ENCODE measurements at places on chromosomes 11 and 22.
A peak's percentile ranks its signal among the peaks of the same experiment; 100 is the strongest.

DNA sequence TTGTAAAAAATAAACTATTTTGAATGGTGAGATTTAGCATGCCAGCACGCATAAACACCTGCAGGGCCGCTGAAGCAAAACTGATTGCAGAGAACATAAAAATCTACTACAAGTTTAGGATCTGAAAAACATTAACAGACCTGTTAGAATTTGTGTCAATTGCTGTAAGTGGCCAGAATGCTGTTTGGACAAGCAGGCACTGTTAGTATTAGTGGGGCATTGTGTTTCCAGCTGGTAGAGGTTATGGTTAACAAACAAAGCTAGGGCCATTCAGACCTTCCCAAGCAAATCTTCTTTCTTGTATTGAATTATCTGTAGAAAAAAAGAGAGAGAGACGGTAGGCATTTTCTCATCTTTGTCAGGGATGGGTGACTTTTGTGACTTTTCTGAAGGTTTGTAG is 57.6 kb upstream of the OLFML1 start:
- DNase-seq, result no peak
- H3K27ac ChIP-seq, result no peak overlapping the region
- H3K36me3 ChIP-seq, result no peaks in the 10 kb centered on the region
- no peak overlapping the region for H3K4me3 ChIP-seq
- peaks cover 5% of the 10 kb centered on the region for H3K4me1 ChIP-seq
- H3K27me3 ChIP-seq, result peaks cover 1% of the 10 kb centered on the region

GRCh38 chr11:66172146-66172545 is 96.3 kb upstream of the RAB1B start:
- no peak overlapping the region for H3K4me3 ChIP-seq
- peaks cover 11% of the 10 kb centered on the region for H3K4me1 ChIP-seq
- peaks cover 5% of the 10 kb centered on the region for H3K36me3 ChIP-seq
- no peak for DNase-seq
- H3K27ac ChIP-seq, result no peak overlapping the region

GRCh38 chr11:69666261-69666660 is 8.9 kb downstream of the LTO1 start:
- H3K4me1 ChIP-seq, result peaks cover 4% of the 10 kb centered on the region
- no peak for DNase-seq
- H3K27me3 ChIP-seq, result no peaks in the 10 kb centered on the region
- peaks cover 25% of the 10 kb centered on the region for H3K36me3 ChIP-seq

DNA sequence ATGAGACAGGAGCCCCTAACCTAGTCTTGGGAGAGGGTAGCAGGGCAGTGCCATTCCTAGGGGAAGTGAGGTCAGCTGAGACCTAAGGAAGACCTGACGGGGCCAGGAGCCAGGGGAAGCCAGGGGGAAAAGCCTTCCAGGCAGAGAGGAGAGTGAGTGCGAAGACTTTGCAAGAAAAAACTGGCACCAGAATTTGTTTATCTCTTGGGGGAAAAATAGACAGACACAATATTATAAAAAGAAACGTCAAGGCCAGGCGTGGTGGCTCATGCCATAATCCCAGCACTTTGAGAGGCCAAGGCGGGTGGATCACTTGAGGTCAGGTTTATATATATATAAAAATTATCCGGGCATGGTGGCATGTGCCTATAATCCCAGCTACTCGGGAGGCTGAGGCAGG is 26.9 kb upstream of the TESMIN start:
- no peaks in the 10 kb centered on the region for H3K27me3 ChIP-seq
- no peak overlapping the region for H3K27ac ChIP-seq
- H3K36me3 ChIP-seq, result peaks cover 29% of the 10 kb centered on the region
- no peak for DNase-seq
- H3K4me3 ChIP-seq, result no peak overlapping the region
- peaks cover 3% of the 10 kb centered on the region for H3K4me1 ChIP-seq

DNA sequence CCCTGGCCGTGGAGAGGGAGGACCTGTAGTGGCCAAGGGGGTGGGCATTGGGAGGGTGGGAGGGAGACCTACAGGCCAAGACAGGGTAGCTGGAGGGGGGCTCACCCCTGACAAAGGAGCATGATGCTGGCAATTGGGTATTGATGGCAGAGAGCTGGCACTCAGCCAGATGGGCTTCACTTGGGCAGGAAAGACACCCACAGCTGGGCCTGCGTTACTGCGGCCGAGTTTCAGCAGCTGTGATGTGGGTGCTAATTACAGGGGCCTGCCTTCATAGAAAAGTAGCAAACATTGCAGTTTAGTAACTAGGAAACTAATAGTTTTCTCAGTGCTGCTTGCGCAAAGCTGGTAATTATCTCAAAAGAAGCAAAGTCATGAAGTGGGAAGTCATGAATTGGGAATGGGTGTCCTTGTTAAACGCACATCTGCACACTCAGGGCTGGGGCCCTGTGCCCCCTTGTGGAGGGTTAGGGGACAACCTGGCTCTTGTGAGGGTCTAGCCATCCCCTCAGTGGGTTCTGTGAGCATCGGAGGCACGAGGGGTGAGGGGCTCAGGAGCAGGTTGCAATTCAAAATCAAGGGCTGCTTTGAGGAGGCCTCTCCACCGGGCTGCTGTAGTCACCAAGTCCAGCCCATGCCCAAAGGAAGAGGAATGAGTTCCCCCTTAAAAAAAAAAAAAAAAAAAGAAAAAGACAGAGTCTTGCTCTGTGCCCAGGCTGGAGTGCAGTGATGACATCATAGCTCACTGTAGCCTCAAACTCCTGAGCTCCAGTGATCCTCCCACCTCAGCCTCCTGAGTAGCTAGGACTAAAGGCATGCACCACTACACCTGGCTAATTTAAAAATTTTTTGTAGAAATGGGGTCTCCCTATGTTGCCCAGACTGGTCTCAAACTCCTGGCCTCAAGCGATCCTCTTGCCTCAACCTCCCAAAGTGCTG is 24.4 kb upstream of the TXNRD2 start:
- no peak overlapping the region for H3K4me3 ChIP-seq
- no peak for DNase-seq
- H3K4me1 ChIP-seq, result no peaks in the 10 kb centered on the region
- no peaks in the 10 kb centered on the region for H3K27me3 ChIP-seq
- H3K27ac ChIP-seq, result no peak overlapping the region

- no peaks in the 10 kb centered on the region for H3K36me3 ChIP-seq
- DNase-seq, result no peak
- H3K4me3 ChIP-seq, result no peak overlapping the region
Measured at GRCh38 chr11:42412590-42412989, 899.2 kb upstream of the API5 start.

DNA sequence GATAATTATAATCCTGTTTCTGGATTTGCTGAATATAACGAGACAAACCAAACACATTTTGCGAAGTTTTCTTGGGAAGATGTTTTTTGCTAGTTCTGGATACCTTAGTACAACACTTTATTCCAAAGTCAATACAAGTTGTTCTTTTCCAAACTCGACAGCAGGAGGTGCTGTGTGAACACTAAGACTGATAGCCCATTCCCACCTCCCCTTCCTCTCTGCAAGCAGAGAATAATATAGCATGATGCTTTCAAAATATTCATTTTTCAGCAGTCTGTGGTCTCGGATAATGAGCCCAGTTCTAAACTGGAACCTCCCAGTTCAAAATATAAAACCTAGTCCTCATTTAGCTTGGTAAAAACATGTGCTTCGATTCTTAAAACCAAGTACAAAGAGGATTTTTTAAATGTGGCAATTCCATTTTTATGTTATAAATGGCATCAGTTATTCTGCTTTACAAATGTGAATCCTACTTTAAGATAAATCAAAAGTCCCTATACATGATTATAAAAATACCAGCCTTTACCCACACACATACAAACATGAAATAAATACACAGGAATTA is 129.1 kb downstream of the DCDC1 start:
- no peaks in the 10 kb centered on the region for H3K4me1 ChIP-seq
- DNase-seq, result peak; percentile 63
- H3K36me3 ChIP-seq, result no peaks in the 10 kb centered on the region
- peaks cover 10% of the 10 kb centered on the region for H3K27me3 ChIP-seq

- no peak overlapping the region for H3K27ac ChIP-seq
- no peak for DNase-seq
- H3K36me3 ChIP-seq, result no peaks in the 10 kb centered on the region
- no peak overlapping the region for H3K4me3 ChIP-seq
- peaks cover 8% of the 10 kb centered on the region for H3K4me1 ChIP-seq
- peaks cover 63% of the 10 kb centered on the region for H3K27me3 ChIP-seq
Measured at GRCh38 chr11:12003336-12003735, 5.1 kb downstream of the DKK3 start.

DNA sequence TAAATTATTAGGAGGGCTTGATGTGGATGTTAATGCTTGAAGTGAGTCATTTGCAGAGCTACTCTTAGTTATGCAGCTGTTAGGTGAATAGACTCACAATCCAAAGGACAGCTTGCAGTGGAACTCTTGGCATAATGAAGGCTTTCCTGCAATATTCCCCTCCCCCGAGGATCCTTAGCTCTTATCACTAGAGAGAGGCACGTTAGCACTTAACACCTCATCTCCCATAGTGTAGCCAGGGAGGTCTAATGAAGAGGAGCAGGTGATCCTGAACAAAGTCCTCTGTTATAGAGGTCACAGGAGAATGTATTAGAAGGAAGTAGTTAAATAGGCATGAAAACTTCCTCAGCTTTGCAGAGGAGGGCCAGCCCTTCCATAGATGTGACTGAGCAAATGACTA is 919.2 kb upstream of the FAT3 start:
- no peak for DNase-seq
- no peak overlapping the region for H3K4me3 ChIP-seq
- H3K27me3 ChIP-seq, result no peaks in the 10 kb centered on the region
- no peaks in the 10 kb centered on the region for H3K4me1 ChIP-seq

GRCh38 chr11:86438685-86439084 is 64.0 kb downstream of the CCDC81 start:
- H3K36me3 ChIP-seq, result peaks cover 14% of the 10 kb centered on the region
- no peak for DNase-seq
- no peak overlapping the region for H3K27ac ChIP-seq
- H3K27me3 ChIP-seq, result no peaks in the 10 kb centered on the region
- peaks cover 33% of the 10 kb centered on the region for H3K4me1 ChIP-seq

DNA sequence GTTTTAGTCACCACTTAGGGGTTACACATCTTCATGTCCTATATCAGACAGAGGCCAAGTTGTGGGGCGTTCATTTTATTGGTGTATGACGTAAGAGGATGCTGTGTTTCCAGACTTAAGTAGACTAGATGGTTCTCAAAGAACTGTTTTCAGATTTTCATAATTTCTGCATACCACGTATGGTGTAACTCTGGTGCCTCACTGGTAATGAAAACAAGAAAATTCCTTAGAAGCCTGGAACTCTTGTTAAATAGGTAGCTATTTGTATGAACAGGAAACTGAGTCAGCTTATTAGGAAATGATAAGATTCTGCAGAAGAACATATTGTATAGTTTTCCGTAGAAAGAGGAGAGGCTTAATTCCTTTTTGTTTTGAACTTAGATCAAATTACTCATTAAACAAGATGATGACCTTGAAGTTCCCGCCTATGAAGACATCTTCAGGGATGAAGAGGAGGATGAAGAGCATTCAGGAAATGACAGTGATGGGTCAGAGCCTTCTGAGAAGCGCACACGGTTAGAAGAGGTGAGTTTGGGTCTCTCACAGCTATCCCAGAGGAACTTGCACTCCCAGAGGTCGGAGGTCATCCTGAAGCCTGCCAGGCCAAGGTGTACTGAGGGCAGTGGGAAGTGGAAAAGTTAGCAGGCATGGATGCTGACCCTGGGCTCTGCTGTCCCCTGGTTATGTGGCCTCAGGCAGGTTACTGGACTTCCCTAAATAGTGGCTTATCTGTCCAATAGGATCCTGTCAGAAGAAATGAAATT is 3.9 kb downstream of the CDC45 start:
- peaks cover 20% of the 10 kb centered on the region for H3K4me1 ChIP-seq
- H3K36me3 ChIP-seq, result peaks cover 46% of the 10 kb centered on the region

DNA sequence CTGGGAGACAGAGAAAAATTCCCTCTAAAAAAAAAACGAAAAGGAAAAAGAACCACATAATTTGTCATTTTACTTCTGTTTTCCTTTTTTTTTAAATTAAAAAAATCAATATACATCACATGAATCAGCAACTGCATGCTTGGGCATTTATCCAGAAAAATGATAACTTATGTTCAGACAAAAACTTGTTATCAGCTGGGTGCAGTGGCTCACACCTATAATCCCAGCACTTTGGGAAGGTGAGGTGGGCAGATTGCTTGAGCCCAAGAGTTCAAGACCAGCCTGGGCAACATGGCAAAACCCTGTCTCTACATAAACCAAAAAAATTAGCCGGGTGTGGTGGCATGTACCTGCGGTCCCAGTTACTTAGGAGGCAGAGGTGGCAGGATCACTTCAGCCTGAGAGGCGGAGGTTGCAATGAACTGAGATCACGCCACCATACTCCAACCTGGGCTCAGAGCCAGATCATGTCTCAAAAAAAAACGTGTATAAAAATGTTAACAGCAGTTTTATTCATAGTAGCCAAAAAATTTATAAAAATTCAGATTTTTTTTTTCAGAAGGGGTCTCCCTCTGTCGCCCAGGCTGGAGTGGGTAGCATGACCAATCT is 28.5 kb downstream of the AMBRA1 start:
- peaks cover 1% of the 10 kb centered on the region for H3K36me3 ChIP-seq
- no peak overlapping the region for H3K4me3 ChIP-seq
- H3K27ac ChIP-seq, result no peak overlapping the region
- H3K27me3 ChIP-seq, result no peaks in the 10 kb centered on the region
- peaks cover 22% of the 10 kb centered on the region for H3K4me1 ChIP-seq

GRCh38 chr11:84165139-84165538 is 879.0 kb upstream of the CCDC90B start:
- H3K27ac ChIP-seq, result no peak overlapping the region
- H3K36me3 ChIP-seq, result no peaks in the 10 kb centered on the region
- no peak for DNase-seq
- no peaks in the 10 kb centered on the region for H3K27me3 ChIP-seq
- H3K4me1 ChIP-seq, result no peaks in the 10 kb centered on the region
- no peak overlapping the region for H3K4me3 ChIP-seq

DNA sequence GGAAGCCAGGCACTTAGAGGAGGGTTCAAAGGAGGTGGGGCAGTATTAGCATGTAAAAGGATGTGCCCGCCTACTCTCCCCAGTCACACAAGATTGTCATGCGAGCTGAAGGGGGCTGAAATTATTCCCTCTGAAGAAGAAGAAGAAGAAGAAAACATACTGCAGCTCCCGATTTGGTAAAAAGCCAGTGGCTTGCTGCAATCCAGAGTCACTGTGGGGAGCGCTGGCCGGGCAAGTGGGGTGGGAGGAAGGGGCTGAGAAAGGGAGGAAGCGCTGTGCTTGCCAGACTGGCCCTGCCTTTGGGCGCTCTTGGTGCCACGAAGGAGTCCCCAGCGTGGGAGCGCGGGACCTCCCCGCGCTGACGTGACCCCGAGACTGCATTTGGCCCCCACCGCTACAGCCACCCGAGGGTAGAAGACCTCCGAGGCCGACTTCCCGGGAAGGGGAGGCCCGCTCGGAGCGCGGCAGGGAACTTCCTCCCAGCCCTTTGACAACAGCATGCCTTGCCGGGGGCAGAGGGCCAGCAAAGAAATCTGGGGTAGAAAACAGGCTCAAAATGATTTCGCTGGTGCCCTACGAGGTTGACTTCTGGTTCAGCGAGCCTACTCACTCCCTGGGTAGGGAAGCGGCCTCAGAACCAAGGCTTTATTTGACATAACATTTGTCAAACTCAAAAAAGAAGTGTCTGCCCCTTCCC is 906.3 kb downstream of the DLG2 start:
- no peaks in the 10 kb centered on the region for H3K36me3 ChIP-seq
- H3K4me1 ChIP-seq, result peaks cover 5% of the 10 kb centered on the region
- H3K27ac ChIP-seq, result no peak overlapping the region
- H3K4me3 ChIP-seq, result peak overlapping the region; percentile 73
- DNase-seq, result peak; percentile 57

GRCh38 chr22:26642465-26643417 is 14.6 kb upstream of the MIAT start:
- H3K4me3 ChIP-seq, result peak overlapping the region; percentile 74
- no peaks in the 10 kb centered on the region for H3K27me3 ChIP-seq
- no peaks in the 10 kb centered on the region for H3K36me3 ChIP-seq
- peak overlapping the region; percentile 96 for H3K27ac ChIP-seq
- H3K4me1 ChIP-seq, result peaks cover 75% of the 10 kb centered on the region

All from activated CD4-positive, alpha-beta T cell treated with anti-CD3 and anti-CD28 coated beads, Interleukin-2, amount 10 ng/mL, durations not matched to agents 24 days and 14 days (primary cell).